ENCODE measurements at places on chromosomes 2 and 18.

DNA sequence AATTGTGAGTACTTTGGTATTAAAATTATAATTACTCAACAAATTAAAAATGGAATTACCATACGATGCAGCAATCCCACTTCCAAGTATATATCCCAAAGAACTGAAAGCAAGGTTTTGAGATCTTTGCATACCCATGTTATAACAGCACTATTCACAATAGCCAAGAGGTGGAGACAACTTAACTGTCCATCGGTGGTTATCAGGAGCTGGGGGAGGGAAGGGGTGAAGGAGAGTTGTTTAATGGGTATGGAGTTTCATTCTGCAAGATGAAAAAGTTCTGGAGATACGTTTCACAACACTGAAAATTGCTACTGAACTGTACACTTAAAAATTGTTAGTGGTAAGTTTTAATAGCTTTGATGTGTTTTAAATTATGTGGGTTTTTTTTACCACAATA is 25.7 kb downstream of the RAB10 start:
- no peak for DNase-seq

DNA sequence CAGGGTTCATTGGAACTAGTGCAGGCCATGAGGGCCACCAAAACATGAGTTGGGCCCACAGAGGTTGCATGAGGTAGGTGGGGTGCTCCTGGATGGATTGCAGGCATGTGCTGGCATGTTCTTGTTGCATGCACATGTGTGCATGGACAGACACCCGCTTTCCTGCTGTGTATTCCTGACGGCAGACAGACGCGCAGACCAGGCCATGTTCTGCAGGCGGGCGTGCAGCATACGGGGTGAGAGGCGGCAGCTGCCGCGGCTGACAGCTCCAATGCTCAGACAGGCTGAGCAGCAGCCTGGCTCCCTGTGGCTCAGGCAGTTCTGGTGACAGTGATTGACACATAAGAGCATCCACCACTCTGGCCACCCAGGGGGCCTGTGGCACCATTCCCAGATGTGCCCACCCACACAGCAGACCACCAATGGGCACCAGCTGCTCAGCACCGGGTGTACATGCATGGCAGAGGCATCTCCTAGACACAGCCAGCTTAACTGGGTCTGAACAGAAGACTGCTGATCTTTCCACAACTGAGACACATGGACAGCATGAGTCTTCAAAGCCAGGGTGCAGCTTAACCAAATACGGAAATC is 21.2 kb downstream of the HS1BP3 start:
- DNase-seq: no peak

GRCh38 chr2:85996591-85996990 is 107.8 kb upstream of the ST3GAL5 start:
- no peak for DNase-seq

- DNase-seq: no peak
These were observed 9.1 kb downstream of the MBOAT2 start for GRCh38 chr2:8994386-8994785.

Measured in stimulated activated CD8-positive, alpha-beta memory T cell treated with anti-CD3 and anti-CD28 coated beads, Interleukin-7, amount 100 ng/mL, for 1 hour (primary cell).